ENCODE measurements at places on chromosomes 4 and X.

DNA sequence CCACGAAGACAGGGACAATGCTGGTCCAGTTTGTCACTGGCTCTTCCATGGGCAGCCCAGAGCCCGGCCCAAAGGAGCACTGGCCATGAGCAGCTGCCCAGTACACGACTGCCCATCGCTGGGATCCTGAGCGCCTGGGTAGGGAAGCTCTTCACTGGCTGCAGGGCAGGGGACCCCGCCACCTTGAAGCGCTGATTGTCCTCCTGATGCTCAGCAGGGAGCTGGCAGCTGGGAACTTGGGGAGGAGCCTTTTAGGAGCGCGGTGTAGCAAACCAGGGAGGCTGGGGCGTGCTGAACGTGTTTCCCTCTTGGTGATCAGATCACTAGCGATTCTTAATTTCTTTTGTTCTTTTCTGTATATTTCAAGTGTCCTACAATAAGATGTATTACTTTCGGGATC, 1.8 kb downstream of the L1CAM start:
- DNase-seq: no peak

GRCh38 chr4:35934320-35934981, 309.9 kb downstream of the ARAP2 start:
- peak; percentile 80 for DNase-seq

DNA sequence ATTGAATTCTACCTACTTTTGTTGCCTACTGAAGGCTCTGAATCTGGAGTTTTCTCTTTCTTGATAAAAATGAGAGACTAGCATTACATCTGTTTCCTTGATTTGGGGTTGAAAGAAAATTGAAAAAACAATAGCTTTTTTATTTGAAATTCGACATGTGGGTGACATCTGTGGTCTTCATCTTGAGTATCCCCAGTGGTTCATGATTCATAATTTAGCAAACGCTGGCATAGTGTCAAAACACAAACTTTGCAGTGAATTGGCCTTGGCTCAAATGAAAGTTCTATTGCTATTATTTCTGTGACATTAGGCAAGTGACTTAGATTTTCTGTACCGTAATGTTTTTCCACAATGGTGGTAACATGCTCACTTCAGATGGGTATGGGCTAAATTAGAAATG, 747.6 kb downstream of the PCDH7 start:
- no peak for DNase-seq

- no peak for DNase-seq
Measured at GRCh38 chr4:7210824-7211223, 18.5 kb downstream of the SORCS2 start.

DNA sequence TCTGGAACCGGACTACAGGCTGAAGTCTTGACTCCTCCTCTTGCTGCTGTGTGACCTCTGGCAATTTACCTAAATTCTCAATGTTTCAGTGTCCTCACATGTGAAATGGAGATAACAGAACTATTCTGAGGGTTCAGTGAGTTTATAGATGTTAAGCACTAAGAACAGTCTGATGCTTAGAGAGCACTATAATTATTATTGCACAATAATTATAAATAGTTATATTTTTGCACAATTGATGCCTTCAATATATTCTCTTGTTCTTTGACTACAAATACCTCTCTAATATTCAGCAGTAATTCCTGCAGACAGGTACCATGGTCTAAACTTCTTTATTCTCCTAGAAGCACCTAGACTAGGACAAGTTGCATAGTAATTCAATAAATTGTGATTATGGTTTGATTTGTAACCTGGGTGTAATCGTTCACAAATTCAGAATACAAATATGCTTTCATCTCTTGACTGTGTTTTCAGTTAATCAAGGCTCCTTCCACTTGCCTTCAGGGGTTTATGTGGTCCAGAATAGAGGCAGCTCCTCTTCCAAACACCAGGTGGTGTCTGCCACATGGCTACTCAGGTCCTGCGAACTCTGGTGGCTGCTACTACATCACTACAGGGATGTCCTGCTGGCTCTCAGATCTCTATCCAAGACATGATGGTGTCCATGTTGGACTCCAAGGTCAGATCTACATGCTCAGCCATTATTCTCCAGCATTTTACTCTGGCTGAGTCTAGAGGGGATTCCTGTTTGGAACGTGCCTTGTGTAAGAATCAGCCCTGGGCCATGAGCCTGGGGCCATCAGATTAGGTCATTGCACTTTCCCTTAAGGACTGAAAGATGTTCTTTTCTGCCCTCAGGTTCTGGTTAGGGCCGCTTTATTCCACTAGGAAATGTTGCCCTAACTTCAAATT, 103.4 kb downstream of the QRFPR start:
- peak; percentile 20 for DNase-seq

Measured in OCI-M1 (cell line).